ENCODE measurements at places on chromosomes 4 and X. TPM values are rescaled to one million over a fixed set of nuclear protein-coding genes. Genes with fewer than 3 reads are reported as not detected.

DNA sequence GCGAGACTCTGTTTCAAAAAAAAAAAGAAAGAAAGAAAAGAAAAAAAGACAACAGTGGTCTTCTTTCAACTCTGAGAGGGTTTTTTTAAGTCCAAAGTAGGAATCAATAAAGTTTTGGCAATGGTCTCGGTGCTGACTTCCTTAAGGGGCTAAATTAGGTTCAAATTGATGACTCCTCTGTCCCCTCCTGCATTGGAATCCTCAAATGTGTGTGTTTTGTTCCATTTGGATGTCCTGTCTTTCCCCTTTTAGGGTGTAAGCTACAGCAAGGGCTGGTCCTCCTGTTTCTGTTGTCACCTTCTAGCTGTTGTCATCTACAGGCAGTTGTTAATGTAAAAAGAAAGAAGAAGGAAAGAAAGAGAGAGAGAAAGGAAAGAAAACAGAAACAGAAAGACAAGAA lies 84.3 kb upstream of the PLAC1 start:
- DNase-seq = no peak

DNA sequence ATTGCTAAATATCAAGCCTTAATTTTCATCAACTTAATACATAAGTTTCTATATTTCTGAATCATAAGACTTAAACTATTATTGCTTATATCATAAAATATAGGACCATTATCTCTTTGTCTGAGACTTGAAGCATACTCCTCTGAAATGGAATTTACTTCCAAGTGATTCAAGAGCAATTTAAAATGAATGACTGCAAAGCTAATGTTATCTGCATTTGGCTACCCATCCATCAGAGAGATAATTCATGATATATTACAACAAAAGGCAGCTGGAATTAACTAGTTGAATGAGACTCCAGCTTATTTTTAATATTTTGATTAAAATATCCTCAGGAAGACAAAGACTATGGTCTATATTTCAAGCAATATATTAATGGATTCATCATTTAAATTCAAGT lies 208.6 kb downstream of the UNC5C start:
- DNase-seq = no peak

UGT2A1 gene
- polyA plus RNA-seq = not detected

- no peak for DNase-seq
Observed at GRCh38 chr4:178296669-178297068, 854.4 kb upstream of the AGA start.

DNA sequence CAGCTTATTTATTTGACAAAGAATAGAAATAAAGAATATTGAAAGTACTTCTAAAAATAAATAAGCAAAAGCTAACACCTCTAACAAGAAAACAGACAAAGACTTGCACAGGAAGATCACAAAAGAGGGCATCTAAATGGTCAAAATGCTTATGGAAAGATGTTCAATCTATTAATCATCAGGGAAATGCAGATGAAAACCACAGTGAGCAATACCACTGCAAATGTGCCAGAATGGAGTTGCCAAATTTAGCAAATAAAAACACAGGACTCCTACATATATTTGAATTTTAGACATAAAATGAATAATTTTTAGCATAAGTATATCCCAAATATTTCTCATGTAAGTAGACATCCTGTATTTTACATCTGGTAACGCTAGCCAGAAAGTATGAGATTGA lies 56.1 kb upstream of the HPGD start:
- DNase-seq = no peak

DNA sequence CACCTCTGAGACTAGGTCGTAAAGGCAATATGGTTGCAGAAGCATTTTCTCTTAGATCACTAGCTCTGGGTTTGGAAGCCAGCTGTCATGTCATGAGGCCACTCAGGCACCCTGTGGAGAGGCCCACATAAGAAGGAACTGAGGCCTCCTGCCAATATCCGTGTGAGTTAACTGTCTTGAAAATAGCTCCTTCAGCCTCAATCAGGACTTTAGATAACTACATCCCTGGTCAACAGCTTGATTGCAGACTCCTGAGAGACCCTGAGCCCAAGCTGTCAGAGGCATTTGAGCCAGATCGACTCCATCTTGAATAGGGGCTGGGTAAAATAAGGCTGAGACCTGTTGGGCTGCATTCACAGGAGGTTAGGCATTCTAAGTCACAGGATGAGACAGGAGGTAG lies 15.1 kb upstream of the REPS2 start:
- DNase-seq = no peak

Measured in A549 (cell line).